ENCODE measurements at places on chromosomes 6 and 20.

DNA sequence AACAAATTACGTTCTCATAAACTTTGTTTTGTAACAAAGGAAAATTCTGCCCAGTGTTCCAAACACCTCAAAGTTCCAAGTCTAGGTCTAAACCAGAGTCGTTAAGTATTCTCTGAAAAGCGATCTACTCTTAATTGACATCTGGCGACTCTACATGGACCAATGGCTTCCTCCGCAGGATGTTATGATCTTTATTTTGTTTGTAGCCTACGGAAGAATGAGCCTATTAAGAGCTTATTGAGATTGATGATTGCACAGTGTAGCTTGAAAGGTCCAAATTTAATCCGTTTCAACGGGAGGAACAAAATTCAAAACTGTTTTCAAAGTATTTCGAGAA is 61.1 kb downstream of the FAM217A start:
- DNase-seq = peak; percentile 49

DNA sequence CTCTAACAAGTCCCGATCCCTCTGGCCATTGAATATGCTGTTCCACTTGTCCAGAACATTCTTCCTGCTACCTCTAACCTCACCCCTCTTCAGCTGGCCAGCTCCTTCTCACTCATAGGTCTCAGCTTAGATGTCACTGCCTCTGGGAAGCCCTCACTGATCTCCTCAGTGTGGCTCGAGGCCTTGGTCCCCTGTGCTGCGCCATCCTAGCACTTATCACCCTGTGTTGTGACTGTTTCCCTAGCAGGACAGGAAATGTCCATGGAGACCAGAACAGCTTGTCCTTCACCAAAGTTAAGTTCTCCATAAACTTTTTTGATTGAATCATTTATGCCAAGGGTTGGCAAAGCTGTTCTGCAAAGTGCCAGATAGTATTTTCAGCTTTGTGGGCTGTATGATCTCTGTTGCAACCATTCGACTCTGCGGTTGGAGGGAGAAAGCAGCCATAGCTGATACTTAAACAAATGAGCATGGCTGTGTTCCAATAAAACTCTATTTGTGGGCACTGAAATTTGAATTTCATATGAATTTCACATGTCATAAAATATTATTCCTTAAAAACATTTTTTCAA is 6.5 kb upstream of the BNIP5 start:
- DNase-seq = no peak

DNA sequence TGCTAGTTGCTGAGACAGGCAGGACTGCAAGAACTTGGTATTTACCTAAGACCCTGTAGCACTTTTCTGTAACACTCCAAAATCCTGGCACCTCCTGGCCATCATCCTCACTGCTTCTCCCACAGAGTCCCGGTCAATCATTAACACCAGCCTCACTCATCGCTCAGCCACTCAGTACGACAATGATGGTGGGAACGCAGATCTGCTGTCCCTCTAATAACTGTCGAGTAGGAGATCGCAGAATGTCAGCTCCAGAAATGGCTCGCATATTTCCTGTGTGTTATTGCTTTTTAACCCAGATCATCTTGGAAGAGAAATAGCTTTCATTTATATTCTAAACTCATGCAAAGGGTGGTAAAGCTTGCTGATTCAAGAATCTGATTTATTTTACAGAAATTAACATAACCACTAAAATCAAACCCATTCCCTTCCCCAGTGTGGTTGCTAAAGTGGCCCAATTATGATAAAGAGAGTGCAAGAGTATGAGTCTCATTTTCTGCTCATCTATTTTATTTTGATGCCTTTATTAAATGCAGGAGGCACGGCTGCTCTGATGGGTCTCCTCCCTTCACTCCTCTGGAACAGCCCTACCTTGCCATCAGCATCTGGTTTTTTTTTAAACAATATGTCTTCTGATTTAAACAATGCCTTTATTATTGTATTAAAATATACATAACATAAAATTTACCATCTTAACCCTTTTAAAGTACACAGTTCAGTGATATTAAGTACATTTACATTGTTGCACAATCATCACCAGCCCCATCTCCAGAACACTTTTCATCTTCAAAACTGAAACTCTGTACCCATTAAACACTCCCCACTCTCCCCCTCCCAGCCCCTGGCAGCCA is 28.3 kb upstream of the GGTLC1 start:
- DNase-seq = no peak

GRCh38 chr6:10412461-10413261 is 2.2 kb downstream of the TFAP2A start:
- DNase-seq = no peak

- DNase-seq = no peak
Observed at GRCh38 chr20:52539891-52540290, 348.3 kb upstream of the ZFP64 start.

- no peak for DNase-seq
Observed at GRCh38 chr20:43798291-43799149, 71.7 kb upstream of the GTSF1L start.

Measured in foreskin melanocyte (primary cell).